Kidney tubule cell (primary cell): ENCODE measurements at places on chromosomes 16 and 17.
A peak's percentile ranks its signal among the peaks of the same experiment; 100 is the strongest.

GRCh38 chr17:72631568-72631948 lies 460.9 kb downstream of the SLC39A11 start:
- DNase-seq = no peak

- no peak for DNase-seq
Observed at GRCh38 chr16:27204312-27204915, 1.1 kb downstream of the KDM8 start.

- peak; percentile 49 for DNase-seq
Observed at GRCh38 chr17:2336852-2337543, at the start of gene SGSM2. SGSM2 (plus strand) TSS chr17:2337501; CDS start chr17:2337689, 188 bp downstream.

DNA sequence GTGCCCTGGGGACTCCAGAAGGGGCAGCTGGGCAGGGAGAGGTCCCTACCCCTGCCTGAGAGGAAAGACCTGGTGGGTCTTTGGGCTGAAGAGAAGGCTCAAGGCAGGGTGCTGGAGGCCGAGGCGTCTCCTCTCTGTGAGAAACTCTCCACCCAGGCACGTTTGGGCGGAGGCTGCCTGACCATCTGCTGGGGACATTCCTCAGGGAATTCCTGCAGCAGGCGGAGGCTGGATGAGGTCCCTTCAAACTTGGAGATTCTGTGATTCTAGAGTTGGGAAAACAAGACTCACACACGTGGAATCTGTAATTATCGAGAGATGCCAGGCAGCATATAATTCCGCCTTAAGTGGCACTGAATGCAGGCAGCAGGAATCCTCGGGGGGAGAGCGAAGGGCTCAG lies 21.1 kb upstream of the PHF12 start:
- DNase-seq = no peak

GRCh38 chr17:41264599-41264998 lies 579 bp upstream of the KRTAP9-6 start:
- no peak for DNase-seq

DNA sequence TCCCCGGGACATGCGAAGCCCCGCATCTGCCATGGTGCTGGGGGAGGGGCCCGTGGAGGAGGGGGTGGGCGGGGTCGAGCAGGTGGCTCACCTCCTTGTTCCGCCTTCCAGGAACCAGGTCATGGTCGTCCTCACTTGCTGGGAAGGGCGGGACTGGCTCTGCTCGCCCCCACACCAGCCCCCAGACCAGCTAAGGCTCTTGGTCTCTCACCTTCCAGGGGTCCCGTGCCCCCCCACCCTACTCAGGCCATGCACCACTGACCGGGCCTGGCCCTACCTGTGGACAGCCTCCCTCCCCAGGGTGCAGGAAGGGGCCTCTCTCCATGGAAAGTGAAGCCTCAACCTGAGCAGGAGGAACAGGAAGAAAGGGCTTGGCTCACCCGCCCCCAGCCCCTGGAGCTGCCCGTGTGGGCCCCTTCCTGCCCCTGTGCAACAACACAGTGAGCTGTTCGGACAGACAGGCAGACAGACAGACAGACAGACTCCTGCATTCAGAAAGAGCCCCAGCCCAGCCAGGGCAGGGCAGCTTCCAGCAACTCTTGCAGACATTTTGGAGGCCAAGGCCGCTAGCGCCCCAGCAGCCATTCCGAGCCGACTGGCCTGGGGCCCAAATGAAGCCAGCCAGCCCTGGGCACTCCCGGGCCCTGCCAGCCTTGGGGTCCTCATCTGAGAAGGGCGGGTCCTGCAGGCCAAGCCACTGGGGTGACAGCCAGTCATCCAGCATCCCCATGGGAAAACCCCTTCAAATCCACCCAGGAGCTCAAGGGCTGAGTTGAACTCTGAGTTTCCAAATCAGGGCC lies 8.1 kb upstream of the KREMEN2 start:
- no peak for DNase-seq

GRCh38 chr17:40980596-40980995 lies 3.5 kb downstream of the KRT40 start:
- DNase-seq = no peak

DNA sequence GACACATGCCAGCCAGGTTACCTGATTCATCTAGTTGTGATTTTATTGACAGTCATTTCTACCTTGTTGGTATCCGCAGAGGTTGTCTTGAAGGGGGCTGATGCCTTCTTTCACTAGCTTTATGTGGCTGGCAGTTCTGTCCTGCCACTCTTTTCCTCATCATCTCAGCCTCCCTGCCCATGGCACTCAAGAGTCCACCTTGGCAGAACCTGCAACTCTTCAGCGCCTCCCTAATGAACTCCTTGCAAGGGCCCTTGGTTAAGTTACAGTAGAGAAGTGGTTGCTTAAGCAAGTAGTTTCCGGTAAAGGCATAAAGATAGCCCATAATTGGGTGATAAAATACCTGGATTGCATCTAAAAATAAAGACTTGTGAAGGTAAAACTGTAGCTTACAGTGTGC lies 489.9 kb downstream of the WWOX start:
- DNase-seq = no peak

GRCh38 chr16:52404546-52404945 lies 142.4 kb downstream of the TOX3 start:
- DNase-seq = peak; percentile 46

DNA sequence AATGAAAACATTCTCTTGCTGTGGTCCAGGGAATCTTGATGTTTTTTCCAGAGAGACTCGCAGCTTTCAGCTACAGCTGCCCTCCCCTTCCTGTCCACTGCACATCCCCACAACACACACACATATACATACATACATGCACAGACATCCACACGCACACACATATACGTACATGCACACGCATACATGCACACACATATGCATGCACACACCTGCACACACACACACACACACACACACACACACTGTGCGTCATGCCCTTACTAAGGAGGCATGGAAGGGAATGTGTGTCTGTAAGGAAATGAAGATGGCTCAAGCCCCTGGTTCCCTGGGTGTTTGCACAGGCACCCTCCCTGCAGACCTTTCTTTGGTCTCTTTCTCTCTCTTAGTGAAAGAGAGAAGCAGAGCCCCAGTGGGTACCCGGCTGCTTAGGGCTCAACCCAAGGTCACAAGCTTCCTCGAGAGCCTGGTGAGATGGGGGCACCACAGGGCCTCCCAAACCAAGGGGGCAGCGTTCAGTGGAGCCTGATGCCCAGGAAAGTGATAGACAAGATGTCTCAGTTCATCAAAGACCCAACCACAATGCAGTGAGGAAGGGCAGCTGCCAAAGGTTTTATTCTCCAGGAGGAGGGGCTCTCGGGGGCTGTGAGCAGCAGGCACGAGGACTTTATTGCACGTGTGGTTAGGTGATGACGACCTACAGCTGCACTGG lies 33.3 kb downstream of the TNFRSF13B start:
- no peak for DNase-seq

DNA sequence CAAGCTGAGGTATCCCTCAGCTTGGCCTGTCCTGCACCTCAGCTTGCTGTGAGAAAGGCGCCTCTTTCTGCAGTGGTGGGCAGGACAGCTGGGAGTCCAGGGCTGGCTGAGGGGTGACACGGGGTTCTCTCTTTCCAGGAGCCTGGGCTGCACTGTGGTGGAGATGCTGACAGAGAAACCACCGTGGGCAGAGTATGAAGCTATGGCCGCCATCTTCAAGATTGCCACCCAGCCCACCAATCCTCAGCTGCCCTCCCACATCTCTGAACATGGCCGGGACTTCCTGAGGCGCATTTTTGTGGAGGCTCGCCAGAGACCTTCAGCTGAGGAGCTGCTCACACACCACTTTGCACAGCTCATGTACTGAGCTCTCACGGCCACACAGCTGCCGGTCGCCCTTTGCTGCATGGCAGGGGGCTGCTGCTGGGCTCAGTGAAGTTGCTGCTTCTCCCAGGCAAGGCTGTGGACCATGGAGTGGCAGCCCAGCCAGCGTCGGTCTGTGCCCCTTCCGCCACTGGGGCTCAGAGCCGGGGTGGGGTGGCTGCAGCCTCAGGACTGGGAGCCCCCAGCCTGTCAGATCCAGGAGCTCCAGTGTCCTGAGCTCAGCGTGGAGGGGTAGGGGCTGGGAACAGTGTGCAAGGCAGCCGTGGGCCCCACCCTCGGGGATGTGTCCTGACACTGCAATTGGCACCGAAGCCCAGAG lies 6.4 kb downstream of the LIMD2 start:
- no peak for DNase-seq

- no peak for DNase-seq
Observed at GRCh38 chr17:82179412-82179811, 33.2 kb downstream of the CCDC57 start.

DNA sequence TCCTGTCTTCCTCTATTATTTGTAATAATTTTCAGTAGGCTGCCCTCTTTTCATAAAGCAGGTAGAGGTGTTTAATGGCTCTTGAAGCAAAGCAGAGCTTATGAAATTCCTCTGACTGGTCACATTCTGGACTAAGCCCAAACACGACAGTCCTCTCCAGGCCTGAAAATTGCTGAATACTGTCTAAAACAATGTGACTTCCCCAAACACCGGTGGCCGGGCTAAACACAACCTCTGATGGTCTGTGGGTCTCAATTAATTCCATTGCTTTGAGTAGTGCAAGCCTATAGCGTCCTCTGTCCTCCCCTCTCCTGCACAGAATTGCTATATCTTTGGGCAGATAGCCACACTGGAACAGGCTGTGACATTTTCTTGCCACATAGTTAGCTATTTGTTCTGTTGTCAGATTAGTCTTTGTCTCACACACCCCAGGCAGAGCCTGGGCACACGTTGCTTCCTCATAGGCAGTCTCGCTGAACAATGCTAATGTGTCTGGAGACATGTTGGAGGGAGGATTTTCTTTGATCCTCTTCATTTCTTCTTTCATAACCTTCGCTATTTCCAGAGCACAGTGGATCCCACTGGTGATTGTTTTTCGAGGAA lies 10.8 kb upstream of the SLFN12L start:
- DNase-seq = no peak
